WERI-Rb-1 (cell line): ENCODE measurements at places on chromosomes 7 and 10.

DNA sequence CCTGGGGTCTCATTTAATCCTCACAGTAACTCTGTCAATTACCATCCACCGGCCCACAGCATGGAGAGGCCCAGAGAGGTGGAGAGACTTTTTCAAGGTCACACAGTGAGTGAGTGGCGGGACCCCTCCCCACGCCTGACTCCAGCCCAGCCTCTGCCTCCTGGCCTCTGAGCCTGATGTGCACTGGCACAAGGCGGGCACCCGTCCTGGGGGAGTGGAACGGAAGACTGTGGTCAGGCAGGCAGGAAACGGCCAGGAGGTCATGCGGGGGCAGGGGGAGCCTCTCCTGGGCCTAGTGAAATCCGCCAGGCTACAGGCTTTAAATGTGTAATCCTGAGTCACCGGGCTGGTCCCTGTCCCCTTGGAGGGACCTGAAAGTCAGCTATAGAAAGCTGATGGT lies 32.2 kb downstream of the ZCCHC24 start:
- DNase-seq, result peak; percentile 61

- DNase-seq, result no peak
Measured at GRCh38 chr7:8282162-8282561, 20.2 kb upstream of the ICA1 start.

DNA sequence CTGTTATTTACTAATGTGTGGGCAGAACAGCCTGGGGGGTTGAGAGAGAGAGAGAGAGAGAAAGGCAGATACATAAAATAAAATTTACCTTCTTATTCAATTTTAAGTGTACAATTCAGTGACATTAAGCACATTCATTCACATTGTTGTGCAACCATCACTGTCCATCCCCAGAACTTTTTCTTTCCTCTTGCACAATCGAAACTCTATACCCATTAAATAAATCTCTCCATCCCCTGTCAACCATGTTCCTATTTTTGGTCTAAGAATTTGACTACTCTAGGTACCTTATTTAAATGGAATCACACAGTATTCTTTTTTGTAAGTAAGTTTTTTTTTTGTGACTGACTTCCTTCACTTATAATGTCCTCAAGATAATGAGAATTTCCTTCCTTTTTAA lies 181.6 kb downstream of the SND1 start:
- DNase-seq, result no peak

DNA sequence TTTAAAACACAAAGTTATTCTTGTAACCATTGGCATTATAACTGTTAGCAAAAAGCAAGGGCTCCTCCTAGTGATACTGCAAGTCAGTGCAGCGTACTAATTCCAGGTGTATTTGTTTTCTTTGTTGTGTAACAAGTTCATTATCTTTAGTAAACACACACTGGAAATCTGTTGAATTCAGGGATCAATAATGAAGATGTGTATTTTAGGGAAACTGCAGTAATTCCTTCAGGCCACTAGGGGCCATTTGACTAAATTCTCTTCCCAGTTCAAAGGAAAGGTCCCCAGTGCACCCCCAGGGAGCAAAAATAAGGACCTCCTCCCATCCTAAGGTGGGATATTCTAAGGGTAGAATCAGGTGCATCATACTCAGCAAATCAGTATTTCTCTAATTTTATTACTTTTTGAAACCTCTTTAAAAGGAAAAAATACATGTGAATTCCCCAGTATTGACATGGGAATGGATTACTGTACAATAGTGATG lies 158.6 kb upstream of the LYZL1 start:
- DNase-seq, result no peak

- no peak for DNase-seq
Measured at GRCh38 chr10:77026148-77026547, 611.5 kb downstream of the KCNMA1 start.

DNA sequence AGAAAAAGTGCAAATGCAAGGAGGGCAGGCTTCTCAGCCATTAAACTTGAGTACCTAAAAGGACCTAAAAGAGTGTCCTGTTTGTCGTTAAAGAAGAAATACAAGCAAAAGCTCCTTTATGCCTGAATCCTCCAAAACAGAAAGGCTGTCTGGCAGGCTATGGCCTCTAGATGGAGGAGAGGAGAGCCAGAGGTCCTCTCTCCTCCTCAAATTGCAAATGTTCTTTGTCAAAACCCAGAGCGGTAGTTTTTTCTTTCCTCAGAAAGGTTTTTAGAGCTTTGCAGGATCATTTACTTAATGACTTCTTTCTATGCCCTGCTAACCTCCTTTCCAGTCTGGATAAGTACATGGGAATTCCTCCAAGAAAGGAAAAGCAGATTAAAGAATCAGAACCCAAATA lies 1.9 kb upstream of the SORCS1 start:
- DNase-seq, result no peak

DNA sequence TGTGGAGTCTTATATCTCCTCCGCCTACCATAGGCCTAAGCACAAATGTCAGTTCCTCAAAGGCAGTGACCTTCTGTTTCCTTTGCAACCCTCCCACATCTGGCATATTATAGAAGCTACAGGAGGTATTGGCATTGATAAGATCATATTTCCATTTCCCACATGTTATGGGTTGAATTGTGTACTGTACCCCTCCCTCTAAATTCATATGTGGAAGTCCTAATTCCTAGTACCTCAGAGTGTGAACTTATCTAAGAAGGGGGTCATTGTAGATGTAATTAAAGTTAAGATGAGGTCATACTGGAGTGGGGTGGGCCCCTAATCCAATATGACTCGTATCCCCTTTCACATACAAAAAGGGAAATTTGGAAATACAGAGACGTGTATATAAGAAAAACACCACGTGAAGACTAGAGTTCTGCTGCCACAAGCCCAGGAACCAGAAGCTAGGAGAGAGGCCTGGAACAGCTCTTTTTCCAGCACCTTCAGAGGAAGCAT lies 6.1 kb upstream of the LAMB4 start:
- DNase-seq, result no peak

DNA sequence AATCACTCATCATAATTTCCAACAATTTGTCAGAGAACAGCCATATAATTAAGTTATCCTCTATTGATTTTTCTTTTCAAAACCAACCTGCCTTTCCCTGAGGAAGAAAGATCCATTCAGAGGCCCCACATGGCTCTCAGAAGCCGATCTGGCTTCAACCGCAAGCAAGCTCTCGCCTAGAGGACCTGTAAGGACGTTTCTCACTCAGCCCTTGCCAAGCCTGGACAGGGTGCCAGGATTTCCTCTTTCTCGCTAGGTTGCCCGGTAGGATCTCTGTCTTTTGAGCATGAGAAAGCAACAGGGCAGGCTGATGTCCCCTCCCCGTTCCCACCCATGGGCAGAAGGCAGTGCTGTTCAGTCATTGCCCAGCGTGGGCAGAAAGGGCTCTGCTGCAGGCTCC lies 13.0 kb downstream of the AIFM2 start:
- DNase-seq, result no peak

- DNase-seq, result peak; percentile 79
Measured at GRCh38 chr7:142391191-142391992, 133.5 kb upstream of the PRSS58 start.

- DNase-seq, result no peak
Measured at GRCh38 chr10:115094416-115095140, 1.4 kb downstream of the ATRNL1 start.

- DNase-seq, result no peak
Measured at GRCh38 chr7:115494529-115495147, 535.9 kb downstream of the TFEC start.

DNA sequence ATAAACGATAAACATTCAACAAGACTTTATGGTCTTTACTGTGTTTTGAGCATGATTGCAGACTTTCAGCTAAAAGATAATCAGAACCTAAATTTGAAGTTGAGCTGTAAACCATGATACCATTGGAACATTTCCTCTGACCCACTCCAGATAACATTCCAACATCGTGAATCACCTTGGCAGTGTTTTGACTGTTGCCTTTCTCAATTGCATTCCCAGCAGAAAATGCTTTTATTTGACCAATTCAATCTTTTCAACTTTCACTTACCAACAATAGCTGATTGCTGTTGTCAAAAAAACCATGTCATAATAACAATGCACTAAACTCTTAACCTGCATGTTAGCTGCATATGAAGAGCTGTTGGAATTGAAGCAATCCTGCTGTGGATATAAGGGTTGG lies 165.5 kb downstream of the MDFIC start:
- DNase-seq, result no peak

DNA sequence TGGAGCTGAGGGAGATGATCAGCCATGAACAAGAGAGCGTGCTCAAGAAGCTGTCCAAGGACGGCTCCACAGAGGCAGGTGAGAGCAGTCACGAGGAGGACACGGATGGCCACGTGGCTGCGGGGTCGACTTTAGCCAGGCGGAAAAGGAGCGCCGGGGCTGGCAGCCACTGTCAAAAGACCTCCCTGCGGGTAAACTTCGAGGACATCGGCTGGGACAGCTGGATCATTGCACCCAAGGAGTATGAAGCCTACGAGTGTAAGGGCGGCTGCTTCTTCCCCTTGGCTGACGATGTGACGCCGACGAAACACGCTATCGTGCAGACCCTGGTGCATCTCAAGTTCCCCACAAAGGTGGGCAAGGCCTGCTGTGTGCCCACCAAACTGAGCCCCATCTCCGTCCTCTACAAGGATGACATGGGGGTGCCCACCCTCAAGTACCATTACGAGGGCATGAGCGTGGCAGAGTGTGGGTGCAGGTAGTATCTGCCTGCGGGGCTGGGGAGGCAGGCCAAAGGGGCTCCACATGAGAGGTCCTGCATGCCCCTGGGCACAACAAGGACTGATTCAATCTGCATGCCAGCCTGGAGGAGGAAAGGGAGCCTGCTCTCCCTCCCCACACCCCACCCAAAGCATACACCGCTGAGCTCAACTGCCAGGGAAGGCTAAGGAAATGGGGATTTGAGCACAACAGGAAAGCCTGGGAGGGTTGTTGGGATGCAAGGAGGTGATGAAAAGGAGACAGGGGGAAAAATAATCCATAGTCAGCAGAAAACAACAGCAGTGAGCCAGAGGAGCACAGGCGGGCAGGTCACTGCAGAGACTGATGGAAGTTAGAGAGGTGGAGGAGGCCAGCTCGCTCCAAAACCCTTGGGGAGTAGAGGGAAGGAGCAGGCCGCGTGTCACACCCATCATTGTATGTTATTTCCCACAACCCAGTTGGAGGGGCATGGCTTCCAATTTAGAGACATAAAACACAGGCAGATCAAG lies 3.3 kb downstream of the GDF2 start:
- DNase-seq, result no peak

GRCh38 chr7:29976266-29976665 lies 13.3 kb downstream of the SCRN1 start:
- DNase-seq, result no peak
